Hematopoietic multipotent progenitor cell treated with erythropoietin and hydrocortisone succinate and interleukin-3 and kit ligand, for 4 days (in vitro differentiated cells): ENCODE measurements at places on chromosomes 13 and 19.
A peak's percentile ranks its signal among the peaks of the same experiment; 100 is the strongest.

DNA sequence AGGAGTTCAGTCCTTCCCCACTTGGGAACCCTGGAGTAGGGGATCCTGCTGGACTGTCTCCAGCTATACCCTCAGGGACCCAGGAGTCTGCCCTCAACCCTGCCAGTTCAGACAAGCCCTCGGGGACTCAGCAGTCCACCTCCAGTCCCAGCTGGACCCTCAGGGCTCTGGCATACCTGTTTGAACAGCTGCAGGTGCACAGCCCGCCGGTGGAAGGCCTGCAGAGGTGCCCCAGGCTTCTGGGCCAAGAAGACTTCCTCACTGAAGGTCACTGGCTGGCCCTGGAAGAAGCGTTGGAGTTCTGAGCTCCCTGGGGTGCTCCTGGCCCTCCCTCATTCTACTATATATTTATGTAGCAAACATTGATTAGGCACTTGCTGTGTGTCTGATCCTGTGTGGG is 8.6 kb downstream of the CRB3 start:
- DNase-seq = no peak

DNA sequence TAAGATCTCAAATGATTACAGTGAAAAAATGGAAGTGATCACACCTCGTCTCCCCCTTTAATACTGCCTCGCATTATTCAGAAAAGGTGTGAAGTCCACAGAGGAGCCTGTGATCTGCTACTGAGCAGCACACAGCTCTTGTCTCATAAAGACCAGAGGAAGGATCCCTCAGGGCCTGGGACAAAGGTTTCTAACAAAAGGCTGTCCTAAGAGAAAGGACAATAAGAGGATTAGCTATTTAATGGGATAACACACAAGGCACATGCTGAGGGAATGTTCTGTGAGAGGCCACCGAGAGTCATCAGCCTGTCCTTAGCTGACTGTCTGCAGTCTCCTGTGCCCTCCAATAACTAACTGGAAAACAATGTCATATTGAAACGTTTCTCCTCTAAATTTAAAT is 26.7 kb downstream of the EBPL start:
- no peak for DNase-seq

DNA sequence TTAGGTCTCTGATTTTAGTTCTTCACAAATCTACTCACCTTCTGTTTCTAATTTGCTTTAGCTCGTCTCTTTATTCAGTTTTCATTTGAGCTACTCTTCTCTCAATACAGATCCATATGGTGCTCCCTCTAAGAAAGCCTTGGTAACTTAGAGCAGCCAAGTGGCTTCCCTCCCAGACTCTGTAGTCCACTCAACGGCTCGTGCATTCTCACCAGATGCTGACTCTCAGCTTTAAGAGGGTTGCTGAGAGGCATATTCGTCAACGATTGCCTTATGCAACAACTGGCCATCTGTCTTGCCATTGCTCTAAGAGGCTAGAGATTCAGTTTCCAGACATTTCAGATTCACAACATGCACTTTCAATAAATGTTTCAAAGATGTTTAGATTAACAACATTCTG is 785.8 kb upstream of the SLC10A2 start:
- DNase-seq = no peak

DNA sequence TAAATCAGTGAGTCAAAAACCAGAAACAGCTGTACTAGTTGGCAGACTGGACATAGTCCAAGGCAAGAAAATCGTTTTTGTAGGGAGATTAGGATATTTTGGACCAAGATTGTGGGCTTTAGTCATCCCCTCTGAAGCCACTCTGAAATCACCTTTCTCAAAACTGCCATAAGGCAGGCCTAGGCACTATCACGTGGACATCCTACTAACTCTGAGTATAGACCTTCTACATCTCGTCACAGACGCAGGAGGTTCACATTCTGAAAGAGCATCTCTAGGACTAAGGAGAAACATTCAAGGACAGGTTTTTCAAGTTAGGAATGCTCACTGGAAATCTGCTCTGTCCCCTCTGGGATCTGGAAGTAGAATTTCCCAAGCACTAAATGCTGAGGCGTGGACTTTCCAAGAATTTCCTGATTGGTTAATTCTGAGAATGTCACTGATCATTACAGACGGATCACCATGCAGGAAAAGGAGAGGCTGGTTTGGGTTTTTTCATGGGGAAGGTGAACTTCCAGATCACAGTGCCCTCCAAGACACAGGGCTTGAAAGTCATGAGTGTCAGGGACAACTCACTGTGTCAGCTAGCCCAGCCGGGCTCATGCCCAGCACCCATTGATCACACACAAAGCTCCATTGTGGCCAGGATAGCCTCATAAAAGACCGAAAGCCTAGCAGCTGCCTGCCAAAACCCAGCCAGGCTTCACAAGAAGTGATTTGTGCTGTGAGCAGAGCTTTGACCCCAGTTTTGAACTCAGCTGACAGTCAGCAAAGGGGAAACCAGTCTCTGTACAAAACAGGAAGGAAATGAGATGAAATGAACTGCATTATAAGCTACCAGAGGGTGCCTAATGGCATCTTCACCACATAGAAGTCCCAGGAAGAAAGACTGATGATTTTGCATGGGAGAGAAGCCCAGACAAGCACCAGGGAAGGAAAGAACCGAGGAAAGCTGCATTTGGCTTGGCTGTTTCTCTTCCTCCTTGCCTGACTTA is 2.7 kb upstream of the RUBCNL start:
- DNase-seq = peak; percentile 60

GRCh38 chr13:114115191-114115671 is 17.2 kb downstream of the RASA3 start:
- DNase-seq = peak; percentile 95
